ENCODE measurements at places on chromosomes 11 and 22. TPM values are rescaled to one million over a fixed set of nuclear protein-coding genes. Genes with fewer than 3 reads are reported as not detected.

Gene SHISAL1
- not detected for total RNA-seq

Gene KRTAP5-2
- total RNA-seq, result not detected

Gene LRRC56
- 0.73 TPM for total RNA-seq

Gene FREY1
- total RNA-seq, result not detected

Gene OR56A1
- not detected for total RNA-seq

Gene POTEH
- not detected for total RNA-seq

Gene SPTBN2
- 6.3 TPM for total RNA-seq

Gene CRYAB
- not detected for total RNA-seq

Gene EMID1
- total RNA-seq, result 1.9 TPM

Gene MRGPRX4
- not detected for total RNA-seq

Gene SCGB2A2
- not detected for total RNA-seq

Gene GRK3
- 1.5 TPM for total RNA-seq

Gene ENDOD1
- 33.4 TPM for total RNA-seq

Gene BARX2
- not detected for total RNA-seq

Gene PLEKHA7
- 1.1 TPM for total RNA-seq

Gene KCTD14
- 1.4 TPM for total RNA-seq

Gene HDAC10
- total RNA-seq, result 31.2 TPM

Gene GTSE1
- 21.9 TPM for total RNA-seq

Gene LRRC32
- total RNA-seq, result 139 TPM

Gene MUC6
- total RNA-seq, result not detected

Gene OR52I2
- not detected for total RNA-seq

Gene CCDC90B
- 61.5 TPM for total RNA-seq

Data from mammary microvascular endothelial cell (primary cell).